ENCODE measurements at places on chromosomes 13 and 19.

DNA sequence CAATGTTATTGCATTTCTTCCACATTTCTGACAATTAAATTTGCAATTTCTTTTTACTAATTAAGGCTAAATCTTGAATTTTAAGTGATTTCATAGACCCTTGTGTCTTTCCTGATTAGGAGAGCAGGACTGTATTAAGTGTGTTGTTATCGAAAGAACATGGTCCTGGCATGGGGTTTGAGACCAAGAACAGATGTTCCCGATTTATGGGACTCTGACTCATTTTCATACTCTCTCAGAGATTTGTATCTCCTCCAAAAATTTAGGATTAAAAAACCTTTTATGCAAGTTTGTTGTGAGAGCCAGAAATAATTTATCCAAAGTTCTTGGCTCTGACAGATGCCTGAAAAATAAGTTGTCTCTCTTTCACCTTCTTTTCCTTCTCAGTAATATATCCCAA lies 589.3 kb upstream of the ARGLU1 start:
- DNase-seq: no peak

- DNase-seq: no peak
Measured at GRCh38 chr19:35278578-35279284, 3.6 kb upstream of the HAMP start.

DNA sequence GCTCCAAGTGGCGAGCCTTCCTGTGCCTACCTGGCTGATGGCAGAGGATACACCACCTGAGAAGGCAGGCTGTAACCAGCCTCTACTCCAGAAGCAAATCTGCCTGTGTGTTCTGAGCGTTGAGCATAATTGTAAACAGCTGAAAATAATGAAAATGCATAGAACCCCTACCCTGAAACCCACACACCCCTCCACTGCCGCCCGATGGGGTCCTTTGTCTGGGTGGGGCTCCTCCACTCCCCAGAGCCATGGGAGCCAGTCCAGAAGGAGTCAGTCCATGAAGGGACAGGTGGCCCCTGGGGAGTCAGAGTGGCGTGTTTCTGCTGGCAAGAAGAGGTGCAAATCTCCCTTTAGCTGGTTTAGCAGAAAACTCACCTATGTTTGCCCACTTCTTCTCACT lies 8.0 kb upstream of the SOX1 start:
- no peak for DNase-seq

DNA sequence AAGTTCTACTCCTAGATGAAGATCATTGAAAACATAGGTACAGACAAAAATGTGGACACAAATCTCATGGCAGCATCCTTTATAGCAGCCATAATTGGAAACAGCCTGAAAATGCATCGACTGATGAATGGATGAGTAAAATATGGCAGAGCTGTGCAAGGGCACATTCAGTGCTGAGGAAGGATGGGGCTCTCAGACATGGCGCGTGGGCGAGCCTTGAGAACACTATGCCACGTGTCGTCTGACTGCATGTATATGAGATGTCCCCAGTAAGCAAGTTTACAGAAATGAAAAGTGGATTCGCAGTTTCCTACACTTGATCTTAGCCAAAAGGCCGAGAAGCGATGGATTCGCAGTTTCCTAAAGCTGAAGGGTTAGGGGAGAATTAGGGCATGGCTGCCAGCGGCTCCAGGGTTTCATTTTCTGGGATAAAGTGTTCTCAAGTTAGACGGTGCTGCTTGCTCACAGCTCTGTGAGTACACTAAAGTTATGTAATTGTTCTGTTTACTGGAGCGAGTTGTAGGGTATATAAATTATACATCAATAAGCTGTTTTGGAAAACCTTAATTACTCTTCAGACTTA lies 78.0 kb downstream of the RAB20 start:
- DNase-seq: no peak

DNA sequence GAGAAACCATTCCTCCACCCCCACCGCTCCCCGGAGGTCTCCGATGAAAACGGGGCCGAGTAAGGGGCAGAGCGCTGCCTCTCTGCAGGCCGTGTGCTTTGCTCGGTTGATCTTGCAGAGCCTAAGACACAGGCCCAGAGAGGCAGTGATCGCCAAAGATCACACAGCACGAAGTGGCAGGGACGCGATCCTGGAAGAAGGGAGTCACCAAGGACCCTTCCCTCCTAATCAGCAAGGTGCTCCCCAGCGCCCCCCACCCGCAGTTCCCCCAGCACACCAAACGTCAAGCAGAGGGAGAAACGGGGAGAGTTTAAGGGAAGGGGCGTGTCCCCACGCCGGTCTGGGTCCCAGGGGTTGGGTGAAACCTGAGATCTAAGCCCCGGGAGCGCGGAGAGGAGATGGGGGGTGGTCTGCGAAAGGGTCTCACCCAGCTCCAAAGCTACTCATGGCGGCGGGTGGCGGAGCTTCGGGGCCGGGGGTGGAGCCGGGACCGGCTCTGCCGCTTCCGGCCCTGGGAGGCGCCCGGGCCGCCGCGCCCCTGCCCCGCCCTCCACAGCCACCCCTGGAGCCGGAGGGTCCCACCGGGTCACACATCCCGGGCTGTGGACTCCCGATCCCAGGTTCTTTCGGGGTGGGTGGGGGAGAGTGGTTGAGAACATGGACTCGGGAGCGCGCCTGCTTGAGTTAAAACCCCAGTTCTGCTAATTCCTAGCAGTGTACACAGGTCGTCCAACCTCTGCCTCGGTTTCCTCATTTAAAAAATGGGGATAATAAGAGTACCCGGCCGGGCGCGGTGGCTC lies at the start of gene EML2:
TSS of gene EML2 (minus strand) at position 468 of the 800 bp plus-strand sequence. CDS start at position 447, 21 bp downstream.
- no peak for DNase-seq
